ENCODE measurements at places on chromosomes 7 and 10. TPM values are rescaled to one million over a fixed set of nuclear protein-coding genes. Genes with fewer than 3 reads are reported as not detected.

The RFC2 gene
- total RNA-seq, result 56.5 TPM

The FKBP14 gene
- 10.3 TPM for total RNA-seq

The NCAPG2 gene
- 39.1 TPM for total RNA-seq

The NUDCD3 gene
- 45.8 TPM for total RNA-seq

The AOAH gene
- total RNA-seq, result 0.11 TPM

The MRPS17 gene
- 25.5 TPM for total RNA-seq

The NEUROG3 gene
- not detected for total RNA-seq

The PTPRZ1 gene
- not detected for total RNA-seq

The MLLT10 gene
- total RNA-seq, result 33.2 TPM

The MACC1 gene
- total RNA-seq, result not detected

The FRMD4A gene
- 3.0 TPM for total RNA-seq

The SFXN4 gene
- 41.2 TPM for total RNA-seq

The TMEM209 gene
- total RNA-seq, result 19.3 TPM

The SPDYE5 gene
- not detected for total RNA-seq

The ST8SIA6 gene
- 0.09 TPM for total RNA-seq

The HOXA5 gene
- total RNA-seq, result 4.8 TPM

The WEE2 gene
- not detected for total RNA-seq

The KCNH2 gene
- 5.7 TPM for total RNA-seq

The FGF8 gene
- total RNA-seq, result not detected

The PPIA gene
- total RNA-seq, result 4,600 TPM

The CALHM3 gene
- 0.22 TPM for total RNA-seq

The FEZF1 gene
- total RNA-seq, result not detected

The HGF gene
- not detected for total RNA-seq

The NOS3 gene
- total RNA-seq, result 0.44 TPM

The HECW1 gene
- 16.6 TPM for total RNA-seq

The NT5C3A gene
- total RNA-seq, result 32.2 TPM

The ACBD7 gene
- total RNA-seq, result 1.2 TPM

The EMX2 gene
- not detected for total RNA-seq

The GHRHR gene
- total RNA-seq, result not detected

The ZNF804B gene
- not detected for total RNA-seq

The NUTM2B gene
- 0.43 TPM for total RNA-seq

The GPR158 gene
- total RNA-seq, result 0.05 TPM

The NPY4R gene
- total RNA-seq, result 50.1 TPM

The CCDC3 gene
- total RNA-seq, result 1.4 TPM

The PNLIPRP1 gene
- total RNA-seq, result not detected

The DYDC2 gene
- not detected for total RNA-seq

The CYP17A1 gene
- total RNA-seq, result 0.09 TPM

The FBXO24 gene
- 0.33 TPM for total RNA-seq

The CYTH3 gene
- 32.7 TPM for total RNA-seq

The MEIG1 gene
- total RNA-seq, result 0.77 TPM

The EBLN1 gene
- total RNA-seq, result not detected

The ZNF485 gene
- 1.7 TPM for total RNA-seq

The CHST3 gene
- total RNA-seq, result 50.5 TPM

The CLRN3 gene
- total RNA-seq, result 0.07 TPM
